ENCODE measurements at places on chromosomes 7 and 10.

DNA sequence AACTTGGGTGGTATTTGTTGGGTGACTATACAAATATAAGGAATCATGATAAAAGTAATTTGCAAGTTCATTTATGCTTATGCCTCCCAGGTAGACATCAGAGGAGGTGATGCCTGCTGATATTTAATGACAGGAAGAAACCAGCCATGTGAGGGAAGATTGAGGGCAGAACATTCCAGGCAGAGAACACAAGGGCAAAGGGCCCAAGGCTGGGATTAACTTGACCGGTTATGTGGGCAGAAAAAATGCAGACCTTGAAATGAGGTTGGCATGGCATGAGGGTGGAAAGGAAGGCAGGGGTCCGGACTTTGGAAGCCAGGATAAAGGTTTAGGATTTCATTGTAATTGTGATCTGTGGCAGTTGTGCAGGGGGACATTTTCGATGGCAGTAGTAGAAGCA lies 68.0 kb upstream of the MTPN start:
- no peak for DNase-seq

- DNase-seq = no peak
These were observed 7.9 kb downstream of the HSPB1 start for GRCh38 chr7:76310102-76310957.

GRCh38 chr7:35968140-35968940 lies 167.5 kb downstream of the SEPTIN7 start:
- no peak for DNase-seq

GRCh38 chr10:120996456-120997034 lies 145.4 kb downstream of the WDR11 start:
- no peak for DNase-seq

DNA sequence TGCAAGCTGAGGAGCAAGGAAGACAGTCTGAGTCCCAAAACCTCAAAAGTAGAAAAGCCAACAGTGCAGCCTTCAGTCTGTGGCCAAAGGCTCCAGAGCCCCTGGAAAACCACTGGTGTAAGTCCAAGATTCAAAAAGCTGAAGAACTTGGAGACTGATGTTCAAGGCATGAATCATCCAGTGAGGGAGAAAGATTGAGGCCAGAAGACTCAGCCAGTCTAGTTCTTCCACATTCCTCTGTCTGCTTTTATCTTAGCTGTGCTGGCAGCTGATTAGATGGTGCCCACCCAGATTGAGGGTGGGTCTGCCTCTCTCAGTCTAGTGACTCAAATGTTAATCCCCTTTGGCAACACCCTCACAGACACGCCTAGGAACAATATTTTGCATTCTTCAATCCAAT lies 20.1 kb upstream of the MDFIC start:
- DNase-seq = no peak

DNA sequence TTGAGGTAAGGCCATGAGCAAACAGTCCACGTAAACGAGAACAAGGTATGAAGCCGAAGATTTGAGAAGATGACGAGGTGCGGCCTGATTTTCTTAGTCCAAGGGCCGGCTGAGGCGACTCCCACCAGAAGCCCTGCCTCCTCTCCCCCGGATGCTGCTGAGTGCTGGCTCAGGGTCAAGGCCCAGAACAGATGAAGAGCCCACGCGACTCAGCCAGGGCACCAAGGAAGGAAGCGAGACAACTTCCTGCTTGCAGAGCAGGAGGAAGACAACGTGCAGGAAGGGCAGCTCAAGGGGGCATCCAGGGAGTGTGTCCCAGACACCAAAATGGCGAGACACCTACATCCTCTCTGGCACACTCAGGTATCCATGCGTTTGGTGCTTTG lies 99.5 kb downstream of the CYTH3 start:
- no peak for DNase-seq

GRCh38 chr7:21086688-21087087 lies 300.0 kb upstream of the SP8 start:
- DNase-seq = no peak

GRCh38 chr10:93333278-93333978 lies 148.7 kb downstream of the MYOF start:
- DNase-seq = no peak

DNA sequence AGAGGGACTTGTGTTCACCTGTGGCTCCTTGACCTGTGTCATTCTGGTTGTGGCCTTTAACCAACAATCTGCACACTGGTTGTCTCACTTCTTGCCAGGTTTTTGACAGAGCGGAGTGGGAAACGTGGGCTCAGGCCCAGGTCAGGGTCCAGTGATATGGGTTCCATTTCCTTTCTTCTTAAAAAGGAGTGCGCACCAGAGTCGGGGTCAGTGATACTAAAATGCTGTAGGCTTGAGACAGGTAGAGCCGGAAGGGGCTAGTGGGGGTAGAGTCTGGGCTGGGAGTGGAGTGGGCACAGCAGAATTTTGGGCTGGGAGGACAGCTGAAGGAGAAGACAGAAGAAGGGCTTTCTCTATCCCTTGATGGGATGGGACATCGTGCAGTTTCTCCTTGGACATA lies 61.2 kb downstream of the SH2D4B start:
- DNase-seq = no peak

- DNase-seq = no peak
These were observed 273.2 kb downstream of the ELFN1 start for GRCh38 chr7:1943326-1943725.
